Ascending aorta (tissue), 2 donors: ENCODE measurements at places on chromosomes 3 and 15.

DNA sequence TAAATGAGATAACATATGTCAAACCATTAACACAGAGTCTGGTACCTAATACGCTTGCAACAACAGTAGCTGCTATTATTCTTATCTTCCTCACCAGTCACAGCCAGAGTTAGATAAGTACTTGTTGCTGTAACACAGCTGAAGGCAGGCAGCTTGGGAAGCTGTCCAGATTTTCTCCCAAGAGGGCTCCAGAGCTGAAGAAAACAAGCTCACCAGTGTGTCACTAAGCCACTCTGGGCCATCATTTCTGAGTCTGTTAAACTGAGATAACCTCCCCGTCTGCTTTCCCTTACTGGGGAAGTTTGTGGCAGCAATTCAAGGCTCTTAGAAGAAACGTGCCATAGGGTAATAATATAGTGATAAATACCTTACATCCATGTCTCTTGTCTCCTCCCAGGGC lies 226.3 kb downstream of the TAFA4 start:
- DNase-seq = peak; percentile 77

DNA sequence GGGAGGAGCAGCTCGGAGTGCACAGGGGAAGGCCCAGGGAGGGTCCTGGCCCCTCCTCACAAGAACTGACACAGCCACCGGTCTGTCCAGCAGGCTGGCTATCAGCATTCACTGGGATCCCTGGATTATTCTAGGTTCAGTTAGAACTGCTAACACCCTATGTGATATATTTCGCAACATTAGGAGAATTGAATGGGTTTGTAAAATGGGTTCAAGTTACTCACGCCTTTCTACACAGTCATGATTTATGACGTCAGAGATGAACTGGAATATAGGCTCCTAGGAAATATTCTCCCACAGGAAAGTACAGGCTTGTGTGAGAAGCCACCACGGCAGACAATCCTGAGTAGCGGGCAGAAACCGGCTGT lies 969 bp upstream of the BSN start:
- DNase-seq = no peak

DNA sequence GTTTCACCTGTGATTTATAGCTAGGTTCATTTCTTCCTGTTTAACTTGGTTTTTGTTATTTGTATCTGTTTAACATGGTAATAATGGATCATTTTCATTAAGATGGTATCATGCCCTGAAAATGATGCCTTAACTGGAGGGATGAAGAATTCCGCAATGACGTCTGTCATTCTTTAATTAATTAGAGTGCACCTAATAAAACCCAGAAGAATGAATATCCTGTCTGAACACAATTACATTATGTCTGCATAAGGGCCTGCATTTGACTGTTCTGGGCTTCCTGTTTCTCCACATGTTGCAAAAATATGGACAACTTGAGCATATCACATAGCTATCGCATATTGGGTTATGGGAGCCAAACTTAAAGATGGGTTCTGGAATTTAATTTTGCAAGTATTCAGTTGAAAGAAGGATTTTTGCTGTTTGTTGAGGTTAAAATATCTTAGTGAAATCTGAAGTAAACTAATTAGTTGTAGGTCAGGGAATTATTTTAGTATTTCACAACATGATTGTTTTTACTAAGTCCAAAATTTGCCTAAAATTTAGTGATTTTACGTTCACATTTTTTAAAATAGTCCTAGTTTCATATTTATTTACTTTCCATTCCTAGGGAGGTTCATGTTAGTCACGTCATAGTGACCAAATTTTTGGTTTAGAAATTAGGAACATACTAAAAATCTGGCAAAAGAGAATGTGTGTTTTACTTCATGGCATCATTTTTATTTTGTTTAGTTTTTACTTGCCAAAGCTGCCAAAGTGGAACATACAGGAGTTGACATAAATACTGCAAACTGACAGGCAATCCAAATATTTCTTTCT lies 321.0 kb upstream of the TGFBR2 start:
- no peak for DNase-seq

GRCh38 chr3:108098003-108098370 lies 7.2 kb upstream of the CD47 start:
- DNase-seq = no peak

DNA sequence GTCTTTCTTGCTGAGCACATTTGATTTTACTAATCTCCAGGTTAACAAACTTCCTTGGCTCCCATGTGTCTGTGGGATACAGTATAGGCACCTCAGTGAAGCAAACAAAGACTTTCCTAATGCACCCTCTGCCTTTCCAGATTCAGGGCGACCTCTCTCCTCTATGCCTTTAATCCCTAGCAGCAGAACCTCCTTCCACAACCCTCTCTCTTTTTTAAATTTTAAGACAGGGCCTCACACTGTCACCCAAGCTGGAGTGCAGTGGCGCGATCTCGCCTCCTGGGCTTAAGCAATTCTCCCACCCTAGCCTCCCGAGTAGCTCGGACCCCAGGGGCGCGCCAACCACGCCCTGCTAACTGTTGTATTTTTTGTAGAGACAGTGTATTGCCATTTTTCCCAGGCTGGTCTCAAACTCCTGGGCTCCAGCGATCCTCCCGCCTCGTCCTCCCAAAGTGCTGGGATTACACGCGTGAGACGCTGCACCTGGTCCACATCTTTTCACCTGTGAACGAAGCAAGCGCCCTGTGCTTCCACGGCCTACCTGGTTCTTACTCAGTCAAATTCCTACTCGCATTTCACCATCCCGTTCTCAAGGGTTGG lies 1.7 kb upstream of the HACD3 start:
- no peak for DNase-seq

- no peak for DNase-seq
Observed at GRCh38 chr3:12929801-12930200, 88.4 kb upstream of the RPL32 start.

DNA sequence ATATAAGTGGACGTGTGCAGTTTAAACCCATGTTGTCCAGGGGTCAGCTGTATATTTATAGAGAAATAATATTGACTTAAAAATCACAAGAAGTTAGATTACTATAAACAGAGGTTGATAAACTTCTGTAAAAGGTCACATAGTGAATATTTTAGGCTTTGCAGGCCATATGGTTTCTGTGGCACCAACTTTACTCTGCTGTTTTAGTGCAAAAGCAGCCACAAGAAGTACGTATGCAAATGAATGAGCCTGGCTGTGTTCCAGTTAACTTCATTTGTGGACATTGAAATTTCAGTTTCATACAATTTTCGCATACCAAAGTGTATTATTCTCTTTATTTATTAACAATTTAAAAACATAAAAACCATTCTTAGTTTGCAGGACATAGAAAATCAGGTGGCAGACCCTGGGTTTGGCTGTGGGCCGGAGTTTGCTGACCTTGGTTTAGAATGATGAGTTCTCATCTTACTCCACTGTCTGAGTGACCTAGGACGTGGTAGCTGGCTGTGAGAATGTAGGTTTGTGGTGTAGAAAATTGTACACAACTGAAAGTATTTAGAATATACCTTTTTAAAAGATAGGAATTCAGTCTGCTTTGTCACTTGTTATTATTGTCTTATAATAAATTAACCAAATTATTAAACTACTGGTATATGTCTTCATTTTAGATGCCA lies 16.3 kb downstream of the FAN1 start:
- no peak for DNase-seq

DNA sequence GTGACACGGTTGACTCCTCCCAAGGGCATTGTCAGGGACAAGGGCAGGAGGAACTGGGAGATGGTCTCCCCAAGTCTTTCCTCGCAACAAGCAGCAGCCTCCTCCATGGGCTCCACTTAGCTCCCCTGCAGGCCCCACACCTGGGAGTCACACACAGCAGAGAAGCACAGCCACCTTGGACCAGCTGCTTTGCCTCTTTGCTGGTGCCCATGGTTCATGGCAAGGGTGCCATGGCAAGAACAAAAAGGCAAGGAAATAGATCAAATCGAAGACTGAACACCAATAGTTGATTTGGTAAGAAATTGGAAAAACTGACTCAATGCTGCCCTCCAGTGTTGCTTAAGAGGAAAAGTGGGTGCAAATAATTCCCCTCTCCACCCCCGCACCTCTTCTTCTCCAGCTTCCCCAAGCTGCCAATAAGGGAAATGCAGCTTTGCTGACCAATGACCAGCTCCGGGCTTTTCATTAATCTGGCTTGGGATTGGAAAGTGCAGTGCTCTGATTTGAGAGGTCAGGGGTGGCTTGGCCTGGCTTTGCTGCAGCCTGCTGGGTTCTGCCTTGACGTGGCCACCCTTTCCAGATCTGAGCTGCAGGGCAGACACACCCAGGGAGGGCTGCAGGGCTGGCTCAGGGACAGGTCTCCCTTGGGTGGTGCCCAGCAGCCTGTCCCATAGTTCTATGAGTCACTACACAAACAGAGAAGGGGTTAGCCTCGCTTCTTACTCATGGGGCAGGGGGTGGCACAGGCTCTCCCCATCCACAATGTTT lies 162.0 kb downstream of the KLF13 start:
- peak; percentile 26 for DNase-seq

DNA sequence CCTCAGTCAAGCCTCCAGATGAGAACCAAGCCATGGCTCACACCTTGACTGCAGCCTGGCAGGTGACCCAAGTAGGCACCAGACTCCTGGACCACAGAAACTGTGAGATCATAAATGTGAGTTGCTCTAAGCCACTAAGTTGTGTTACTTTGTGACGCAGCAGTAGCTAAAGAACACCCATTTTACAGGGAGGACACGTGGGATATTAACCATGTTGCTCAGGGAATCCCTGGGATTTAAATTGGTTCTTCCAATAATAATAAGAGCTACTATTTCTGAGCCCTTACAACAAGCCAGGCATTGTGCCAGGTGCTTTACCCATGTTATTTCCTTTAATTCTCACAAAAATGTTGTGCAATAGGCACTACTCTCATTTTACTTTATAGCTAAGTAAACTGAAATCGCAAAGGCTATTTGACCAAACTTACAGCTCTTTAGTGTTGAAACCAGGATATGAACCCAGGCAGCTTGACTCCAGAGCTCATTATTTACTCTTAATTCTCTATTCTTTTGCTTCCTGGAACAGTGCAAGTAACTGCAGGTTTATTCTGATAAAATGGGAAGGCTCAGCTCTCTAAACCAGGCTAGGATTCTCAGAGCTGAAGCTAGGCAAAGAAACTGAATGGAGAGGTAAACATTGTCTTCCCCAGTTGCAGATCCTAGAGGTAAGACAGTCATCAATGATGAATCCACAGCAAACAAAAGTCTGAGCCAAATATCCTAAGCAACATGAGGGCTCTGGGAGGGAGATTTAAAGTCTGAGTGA lies 294.4 kb downstream of the KBTBD8 start:
- DNase-seq = no peak

- peak; percentile 82 for DNase-seq
Observed at GRCh38 chr15:72231833-72232478, 966 bp upstream of the PKM start.

DNA sequence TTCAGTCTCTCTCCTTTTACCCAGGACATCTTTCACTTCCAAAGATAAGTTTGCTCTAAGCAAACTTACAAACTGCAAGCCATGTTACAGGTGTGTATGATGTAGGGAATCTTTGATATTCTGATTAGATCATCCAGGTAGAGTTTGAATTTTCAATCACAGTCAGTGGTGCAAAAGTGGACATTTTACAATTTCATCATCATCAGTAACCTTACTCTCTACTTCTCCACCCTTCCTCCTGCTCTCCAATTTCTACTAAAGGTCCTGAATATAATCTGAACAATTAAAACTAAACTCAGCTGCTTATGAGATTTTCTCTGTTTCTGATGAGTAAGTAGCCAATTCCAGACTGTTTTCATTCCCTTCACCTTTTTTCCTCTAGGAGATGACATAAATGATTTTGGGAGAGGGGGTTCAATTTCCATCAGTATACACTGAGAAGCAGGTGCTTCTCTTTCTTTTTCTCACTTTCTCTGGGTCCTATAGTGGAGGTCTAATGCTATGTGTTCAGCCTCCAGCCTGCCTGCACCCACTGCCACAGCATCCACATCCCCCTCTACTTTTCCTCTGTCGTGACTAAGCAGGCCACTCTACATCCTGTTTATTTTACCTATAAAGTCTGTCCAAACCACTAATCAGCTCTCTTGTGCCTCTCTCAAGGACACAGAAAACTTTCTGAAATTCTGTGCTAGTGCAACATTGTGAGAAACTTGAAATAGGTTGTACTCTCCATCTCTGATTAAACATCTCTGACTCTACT lies 27.6 kb downstream of the SUCNR1 start:
- DNase-seq = no peak

DNA sequence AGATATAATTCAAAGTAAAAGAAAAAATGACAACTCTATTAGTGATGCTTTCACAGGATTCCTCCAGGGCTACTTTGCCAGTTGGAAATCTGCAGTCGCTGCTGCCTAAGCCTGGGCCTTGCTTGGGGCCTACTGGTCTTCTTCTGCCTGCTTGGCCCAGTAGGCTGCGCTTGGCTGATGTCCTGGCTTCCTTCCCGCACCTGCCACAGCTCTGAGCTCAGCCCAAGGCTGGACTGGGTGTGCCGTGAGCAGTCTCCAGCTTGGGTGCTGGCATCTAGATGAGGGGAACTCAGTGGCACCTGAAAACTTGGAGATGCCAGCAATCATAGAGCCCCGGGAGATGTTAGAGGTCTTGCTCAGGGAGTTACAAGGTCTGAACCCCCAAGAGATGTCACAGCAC lies 108.3 kb downstream of the BCHE start:
- DNase-seq = no peak

DNA sequence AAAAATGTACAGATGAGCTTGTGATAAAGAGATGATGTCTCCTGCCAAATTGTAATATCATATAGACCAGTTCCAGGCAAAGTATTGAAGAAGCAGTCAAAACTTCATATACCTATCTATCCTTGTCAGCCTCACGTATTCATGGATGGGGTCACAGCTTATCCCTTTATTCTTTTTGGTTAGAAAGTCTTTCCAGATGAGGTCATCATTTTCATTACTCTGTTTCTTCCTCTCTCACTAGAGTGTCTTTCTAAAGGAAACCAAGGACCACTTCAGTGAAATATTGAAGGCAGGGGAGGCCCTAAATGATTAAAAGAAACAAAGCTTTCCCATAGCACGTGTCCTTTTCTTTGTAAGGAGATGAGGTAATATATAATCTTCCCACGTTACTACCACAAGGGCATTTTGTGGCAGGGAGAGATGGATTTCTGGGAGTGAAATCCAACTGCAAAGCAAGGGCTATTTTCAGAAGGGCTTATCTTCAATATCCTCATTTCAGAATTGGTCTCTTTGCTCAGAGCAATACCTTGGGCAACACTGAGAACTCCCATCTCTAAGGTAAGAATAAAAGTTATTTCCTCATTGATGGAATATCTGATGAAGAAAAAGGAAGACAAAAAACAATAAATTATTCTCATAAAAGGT lies 260.2 kb downstream of the TIGIT start:
- no peak for DNase-seq

DNA sequence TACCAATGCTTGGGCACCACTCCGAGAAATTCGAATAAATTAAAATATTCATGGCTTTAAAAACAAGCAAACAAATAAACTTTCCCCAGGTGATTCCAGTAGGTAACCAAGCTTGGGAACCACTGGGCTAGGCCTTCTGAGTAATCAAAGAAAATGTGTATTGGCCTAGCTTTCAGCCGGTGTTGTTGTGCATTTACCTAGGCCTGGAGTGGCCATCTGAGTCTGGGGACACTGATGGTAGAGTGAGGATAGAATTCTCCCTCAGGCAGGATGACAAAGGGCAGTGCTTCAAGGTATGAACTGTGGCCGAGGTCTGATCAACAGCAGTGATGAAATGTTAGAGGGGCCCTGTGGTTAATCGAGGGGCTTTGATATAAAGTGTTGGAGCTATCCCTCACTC lies 440.5 kb downstream of the EPHB1 start:
- DNase-seq = no peak
